ENCODE measurements at places on chromosomes 6 and 20. TPM values are rescaled to one million over a fixed set of nuclear protein-coding genes. Genes with fewer than 3 reads are reported as not detected.

The NOX3 gene
- total RNA-seq, result not detected

The SLC52A3 gene
- 1.5 TPM for total RNA-seq

The TRIM40 gene
- total RNA-seq, result not detected

The TBC1D32 gene
- total RNA-seq, result 37.8 TPM

The POM121L2 gene
- total RNA-seq, result not detected

DNA sequence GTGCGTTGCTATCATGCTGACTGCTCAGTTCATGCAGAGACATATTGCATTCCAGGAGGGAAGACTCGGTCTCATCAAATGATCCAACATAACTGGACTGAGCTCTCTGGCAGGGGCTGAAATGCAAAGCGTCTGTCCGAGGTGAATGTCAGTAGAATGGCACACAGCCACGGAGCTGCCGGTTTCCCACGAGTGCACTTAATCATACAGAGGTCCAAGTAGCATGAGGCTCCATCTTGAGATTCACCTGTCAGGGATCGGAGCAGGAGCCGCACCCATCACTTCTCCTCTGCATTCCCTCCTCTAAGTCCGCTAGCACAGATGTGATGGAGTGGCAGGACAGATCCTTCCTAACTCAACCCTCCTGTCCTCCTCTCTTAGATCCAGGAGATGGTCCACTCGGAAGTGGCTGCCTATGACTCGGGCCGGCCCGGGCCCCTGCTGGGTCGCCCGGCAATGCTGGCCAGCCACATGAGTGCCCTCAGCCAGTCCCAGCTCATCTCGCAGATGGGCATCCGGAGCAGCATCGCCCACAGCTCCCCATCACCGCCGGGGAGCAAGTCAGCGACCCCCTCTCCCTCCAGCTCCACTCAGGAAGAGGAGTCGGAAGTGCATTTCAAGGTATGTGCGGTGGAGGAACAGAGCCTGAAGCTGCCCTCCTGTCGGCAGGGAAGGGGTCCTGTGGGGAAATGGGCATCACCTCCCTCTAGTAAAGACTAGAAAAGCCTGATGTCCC is 135.9 kb downstream of the JPH2 start:
- DNase-seq, result no peak

DNA sequence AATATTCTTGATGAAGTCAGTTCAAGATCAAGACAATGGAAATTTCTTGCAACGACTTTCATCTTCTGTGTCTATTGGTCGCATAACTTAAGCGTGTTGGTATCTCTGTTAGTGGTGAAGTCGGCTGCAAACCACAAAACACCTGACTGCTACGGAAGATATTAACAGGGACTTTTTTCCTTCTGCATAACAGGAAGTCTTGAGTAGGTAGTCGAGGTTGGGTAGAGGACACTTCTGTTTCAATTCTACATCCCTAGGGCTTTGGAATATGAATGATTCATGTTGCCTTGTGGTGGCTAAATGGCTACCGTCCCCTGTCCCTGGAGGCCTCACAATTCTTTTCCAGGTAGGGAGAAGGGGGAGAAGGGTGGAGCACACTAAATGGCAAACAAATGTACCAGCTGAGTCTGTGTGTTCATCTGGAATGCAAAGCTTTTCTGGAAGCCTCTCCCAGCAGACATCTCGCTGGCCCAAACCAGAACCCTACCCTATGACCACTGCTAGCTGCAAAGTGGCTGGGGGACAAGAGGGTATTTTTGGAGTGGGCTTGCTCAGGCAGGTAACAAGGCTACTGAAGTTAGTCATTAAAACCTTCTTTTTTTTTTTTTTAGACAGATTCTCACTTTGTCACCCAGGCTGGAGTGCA is 34.6 kb upstream of the NKX2-2 start:
- no peak for DNase-seq

DNA sequence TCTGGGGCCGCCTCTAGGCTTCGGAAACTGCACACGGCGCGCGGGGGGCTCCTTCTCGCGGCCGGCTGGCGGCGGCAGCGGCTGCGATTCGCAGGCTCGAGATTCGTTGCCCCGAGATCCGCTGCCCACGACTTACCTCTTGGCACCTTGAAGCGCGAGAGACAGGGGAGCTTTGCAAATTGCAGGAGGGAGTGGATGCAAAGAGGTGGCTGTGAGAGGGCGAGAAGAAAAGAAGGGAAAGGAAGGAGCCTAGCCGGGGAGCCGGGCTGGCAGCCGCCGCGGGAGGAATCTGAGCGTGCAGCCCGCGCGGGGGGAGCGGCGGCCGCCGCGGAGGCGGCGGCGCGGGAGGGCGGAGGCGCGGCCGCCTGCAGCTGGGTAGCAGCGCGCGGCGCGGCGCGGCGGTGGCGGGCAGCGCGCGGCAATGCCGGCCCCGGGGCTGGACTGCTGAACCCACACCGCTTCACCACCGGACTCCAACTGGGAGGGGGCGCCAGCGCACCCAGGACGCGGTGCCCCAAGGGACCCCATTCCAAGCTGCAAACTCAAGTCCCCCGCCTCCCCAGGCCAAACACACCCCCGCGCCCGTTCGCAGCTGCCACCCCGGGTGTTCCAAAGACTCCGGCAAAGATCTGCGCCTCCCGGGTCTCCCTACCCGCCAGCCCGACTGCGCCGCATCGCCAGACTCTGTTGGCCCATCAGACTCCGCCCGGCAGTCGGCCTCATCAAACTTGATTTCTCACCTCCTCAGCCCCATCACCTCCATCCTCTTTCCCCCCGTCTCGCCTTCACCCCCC is 44.2 kb upstream of the SUPT3H start:
- no peak for DNase-seq

DNA sequence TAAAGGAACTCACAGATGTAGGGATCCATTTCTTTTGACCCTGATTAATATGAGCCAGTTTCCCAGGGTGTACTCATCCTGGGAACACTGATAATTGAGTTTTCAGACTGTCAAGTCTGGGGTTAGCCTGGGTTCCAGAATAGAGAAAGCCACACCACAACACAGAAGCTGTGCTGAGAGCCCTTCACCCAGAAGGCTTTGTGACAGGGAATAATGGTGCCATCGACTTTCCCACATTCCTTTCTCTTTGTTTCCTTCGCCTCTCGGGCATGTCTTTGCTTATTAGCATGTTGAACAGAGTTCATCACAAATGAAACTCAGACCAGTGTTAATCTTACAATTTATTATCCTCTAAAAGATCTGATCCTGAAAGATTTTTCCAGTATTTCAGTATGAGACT is 95.0 kb downstream of the TCP11 start:
- DNase-seq, result no peak
